ENCODE measurements at places on chromosomes 4 and X.
A peak's percentile ranks its signal among the peaks of the same experiment; 100 is the strongest.

GRCh38 chrX:12970691-12971202, 4.2 kb upstream of the TMSB4X start:
- peak; percentile 75 for DNase-seq

DNA sequence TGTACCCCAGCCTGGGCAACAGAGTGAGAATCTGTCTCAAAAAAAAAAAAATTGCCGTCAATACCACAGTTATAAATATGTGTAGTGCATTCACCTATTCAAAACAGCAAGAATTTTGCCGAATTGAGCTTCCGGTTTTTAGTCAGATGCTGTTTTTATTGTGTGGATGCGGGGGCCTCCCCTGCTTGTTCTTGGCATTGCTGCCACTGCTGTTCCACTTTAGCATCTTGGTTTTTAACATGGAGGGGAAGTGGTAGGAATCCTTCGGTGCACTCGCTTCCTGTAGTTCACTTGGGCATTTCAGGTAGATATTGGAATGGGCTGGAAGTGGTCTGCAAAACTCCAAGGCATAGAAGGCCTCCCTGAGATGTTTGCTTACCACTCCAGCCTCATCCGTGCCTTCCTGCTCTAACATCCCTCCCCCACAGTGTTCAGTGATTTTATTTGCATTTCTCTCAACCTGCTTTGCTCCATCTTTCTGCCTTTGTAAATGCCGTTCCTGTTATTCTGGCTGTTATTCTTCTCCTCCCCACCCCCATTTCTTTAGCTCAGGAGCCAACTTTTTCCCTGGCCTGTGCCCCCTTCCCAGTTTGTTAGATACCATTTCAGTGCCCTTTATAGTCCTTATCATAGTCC, 25.5 kb downstream of the MOB1B start:
- no peak for DNase-seq

GRCh38 chrX:39133971-39134370, 332.7 kb downstream of the MID1IP1 start:
- peak; percentile 40 for DNase-seq

- DNase-seq: no peak
These were observed 8.0 kb upstream of the MSL3 start for GRCh38 chrX:11750046-11750445.

- DNase-seq: no peak
These were observed 1.7 kb downstream of the EIF1AX start for GRCh38 chrX:20139966-20140365.

GRCh38 chr4:80393246-80393969, 57.9 kb downstream of the CFAP299 start:
- DNase-seq: no peak

- no peak for DNase-seq
These were observed 961 bp upstream of the NOCT start for GRCh38 chr4:139014371-139015268.

GRCh38 chr4:151702256-151702655, 58.6 kb downstream of the GATB start:
- DNase-seq: no peak

GRCh38 chrX:144681501-144681900, 565.8 kb upstream of the SPANXN1 start:
- DNase-seq: no peak

GRCh38 chr4:100633269-100633668, 115.4 kb upstream of the EMCN start:
- no peak for DNase-seq

DNA sequence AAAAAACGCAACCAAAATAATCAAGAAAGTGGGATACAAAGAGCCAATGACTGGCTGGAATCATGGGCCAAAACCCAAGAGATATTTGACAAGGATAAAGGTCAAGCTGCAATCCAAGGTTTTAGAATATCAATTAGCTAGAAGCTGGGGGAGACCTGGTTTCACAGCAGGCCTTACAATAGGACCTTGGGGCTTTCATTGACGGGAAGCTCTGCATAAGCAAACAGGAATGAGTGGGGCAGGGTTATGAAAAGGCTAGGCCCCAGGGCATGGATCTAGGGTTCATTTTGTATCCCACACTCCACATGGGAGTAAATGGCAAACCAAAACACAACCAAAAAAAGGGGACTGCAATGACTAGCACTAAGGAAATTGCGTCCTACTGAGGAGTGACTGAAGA, 215.3 kb downstream of the HS6ST2 start:
- no peak for DNase-seq

DNA sequence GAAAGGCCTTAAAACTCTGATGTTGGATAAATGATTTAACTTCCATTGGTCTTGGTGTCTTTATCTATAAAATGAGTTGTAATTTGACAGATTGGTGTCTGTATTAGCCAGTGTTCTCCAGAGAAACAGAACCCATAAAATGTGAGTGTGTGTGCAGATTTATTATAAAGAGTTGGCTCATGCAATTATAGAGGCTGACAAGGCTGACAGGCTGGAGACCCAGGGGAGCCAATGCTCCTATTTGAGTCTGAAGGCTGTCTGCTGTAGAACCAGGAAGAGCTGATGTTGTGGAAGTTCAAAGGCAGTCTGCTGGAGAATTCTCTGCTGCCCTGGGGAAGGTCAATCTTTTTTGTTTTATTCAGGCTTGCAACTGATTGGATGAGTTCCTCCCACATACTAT, 131.7 kb downstream of the SLC4A4 start:
- no peak for DNase-seq

DNA sequence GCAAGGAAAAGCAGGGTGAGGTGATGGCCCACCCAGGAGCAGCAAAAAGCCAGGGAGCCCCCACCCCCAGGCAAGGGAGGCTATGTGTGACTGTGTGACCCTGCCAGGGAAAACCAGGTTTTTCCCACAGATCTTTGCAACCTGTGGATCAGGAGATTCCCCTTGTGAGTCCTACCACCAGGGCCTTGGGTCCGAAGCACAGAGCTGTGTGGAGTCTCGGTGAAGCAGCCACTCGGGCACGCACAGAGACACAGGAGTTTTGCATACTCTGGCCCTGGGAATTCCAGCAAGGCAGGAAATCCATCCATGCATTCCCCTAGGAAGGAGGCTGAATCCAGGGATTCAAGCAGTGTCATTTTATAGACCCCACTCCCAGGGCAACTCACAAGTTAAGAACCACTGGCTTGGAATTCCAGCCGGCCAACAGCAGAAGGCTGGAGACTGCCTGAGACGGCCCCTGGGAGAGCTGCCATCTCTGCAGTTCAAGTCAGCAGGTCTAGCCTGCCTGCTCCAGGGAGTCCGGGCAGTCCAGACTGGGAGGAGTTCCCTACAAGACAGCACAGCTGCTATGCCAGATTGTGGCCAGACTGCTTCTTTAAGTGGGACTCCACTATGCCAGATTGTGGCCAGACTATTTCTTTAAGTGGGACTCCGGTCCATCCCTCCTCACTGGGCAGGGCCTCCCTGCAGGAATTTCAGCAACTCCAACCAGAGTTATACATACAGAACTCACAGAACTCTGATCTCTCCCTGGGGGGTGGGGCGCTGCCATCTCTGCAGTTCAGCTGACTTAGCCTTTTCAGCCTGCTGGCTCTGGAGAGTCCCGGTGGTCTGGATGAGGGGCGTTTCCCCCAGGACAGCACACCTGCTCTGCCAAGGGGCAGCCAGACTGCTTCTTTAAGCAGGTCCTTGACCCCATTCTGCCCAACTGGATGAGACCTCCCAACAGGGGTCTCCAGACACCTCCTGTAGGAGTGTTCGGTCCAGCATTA, 85.1 kb upstream of the ADAD1 start:
- no peak for DNase-seq

- DNase-seq: no peak
These were observed 1640.9 kb upstream of the PCDH7 start for GRCh38 chr4:29079260-29079659.

GRCh38 chr4:95272036-95272435, 276.7 kb downstream of the UNC5C start:
- DNase-seq: no peak

- no peak for DNase-seq
These were observed 16.1 kb downstream of the ADRA2C start for GRCh38 chr4:3781997-3782930.

DNA sequence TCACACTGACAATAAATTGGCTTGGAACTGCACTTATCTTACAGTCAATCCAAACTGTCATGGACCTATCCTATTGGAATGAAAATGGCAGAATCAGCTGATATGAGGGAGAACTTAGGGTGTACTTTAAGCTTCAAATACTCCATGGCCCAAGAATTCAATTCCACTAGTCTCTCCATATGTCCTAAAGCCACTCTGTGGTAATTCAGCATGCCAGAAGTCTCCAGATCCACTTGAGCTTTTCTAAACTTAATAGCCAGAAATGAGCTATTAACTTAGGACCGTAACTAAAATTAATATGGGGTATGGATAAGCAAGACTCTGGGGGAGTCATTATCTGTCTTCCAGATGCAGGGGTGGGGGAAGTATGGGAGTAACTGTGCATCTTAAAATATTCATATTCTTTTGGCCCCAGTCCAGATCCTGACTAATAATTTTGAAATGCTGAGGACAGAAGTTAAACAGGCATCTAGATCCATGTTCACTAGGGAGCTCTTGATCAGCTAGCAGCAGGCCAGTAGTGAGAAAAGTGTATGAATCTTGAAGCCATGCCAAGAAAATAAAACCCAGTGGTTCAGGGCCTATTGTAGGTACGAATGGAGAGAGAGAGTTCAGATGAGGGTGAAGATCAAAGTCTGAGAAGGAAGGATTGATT, 167.6 kb downstream of the DKK2 start:
- DNase-seq: no peak

DNA sequence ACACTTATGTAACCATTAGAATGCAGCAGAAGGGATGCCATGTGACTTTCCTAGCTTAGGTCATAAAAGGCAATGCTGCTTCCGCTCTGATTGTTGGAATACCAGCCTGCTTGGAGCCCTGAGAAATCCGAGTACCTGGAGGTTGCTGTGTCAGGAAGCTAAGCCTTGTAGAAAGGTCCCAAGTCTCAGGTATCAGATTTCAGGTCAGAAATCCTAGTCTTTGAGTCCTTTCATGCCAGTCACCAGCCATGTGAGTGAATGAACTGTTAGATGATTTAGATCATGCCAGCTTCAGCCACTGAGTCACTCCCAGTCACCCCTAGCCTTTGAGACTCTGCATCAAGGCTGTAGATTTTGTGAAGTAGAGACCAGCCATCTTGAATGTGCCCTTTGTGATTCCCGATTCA, 23.5 kb downstream of the RAP1GDS1 start:
- DNase-seq: no peak

- DNase-seq: no peak
These were observed 70.7 kb upstream of the SLC4A4 start for GRCh38 chr4:71268166-71268565.

GRCh38 chr4:113293043-113293560, 243.6 kb downstream of the ANK2 start:
- no peak for DNase-seq

DNA sequence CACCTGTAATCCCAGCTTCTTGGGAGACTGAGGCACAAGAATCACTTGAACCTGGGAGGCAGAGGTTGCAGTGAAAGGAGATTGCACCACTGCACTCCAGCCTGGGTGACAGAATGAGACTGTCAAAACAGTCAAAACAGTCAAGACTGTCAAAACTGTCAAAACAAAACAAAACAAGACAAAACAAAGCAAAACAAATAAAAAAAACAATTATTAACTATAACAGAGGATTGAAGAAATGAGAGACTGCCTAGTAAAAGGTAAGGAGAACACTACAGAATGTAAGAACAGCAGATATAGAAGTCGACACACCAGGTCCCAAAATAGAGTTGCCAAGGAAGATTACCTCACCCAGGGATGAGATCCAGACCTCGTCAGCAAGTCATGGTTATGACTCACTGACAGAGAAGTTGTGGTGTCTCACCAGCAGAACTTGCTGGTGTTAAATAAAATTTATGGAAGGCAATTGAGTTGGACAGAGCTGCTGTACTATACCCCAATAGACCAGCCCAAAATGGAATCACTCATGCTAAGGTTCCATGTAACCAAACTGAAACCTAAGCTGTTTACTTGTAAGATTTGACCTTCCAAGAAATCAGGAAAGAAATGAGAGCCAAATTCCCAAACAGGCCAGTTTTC, 32.1 kb upstream of the GK start:
- no peak for DNase-seq

DNA sequence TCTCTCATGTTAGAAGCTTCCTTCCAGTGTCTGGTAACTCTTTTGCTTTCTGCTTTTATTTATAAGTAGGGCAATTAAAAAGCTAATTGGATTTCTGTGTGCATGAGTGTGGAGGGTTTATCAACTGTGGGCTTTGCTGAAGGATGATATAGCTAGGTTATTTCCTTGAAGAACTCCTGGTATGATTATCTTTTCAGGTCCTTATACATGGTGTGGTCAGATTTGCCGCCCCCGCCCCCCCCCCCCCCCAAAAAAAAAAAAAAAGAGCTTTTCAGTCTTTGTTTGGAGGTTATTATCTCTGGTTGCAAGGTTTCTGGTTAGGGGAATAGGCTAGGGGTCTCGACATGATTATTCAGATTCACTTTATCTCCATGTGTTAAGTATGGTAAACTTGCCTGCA, 35.9 kb downstream of the MOB1B start:
- no peak for DNase-seq

DNA sequence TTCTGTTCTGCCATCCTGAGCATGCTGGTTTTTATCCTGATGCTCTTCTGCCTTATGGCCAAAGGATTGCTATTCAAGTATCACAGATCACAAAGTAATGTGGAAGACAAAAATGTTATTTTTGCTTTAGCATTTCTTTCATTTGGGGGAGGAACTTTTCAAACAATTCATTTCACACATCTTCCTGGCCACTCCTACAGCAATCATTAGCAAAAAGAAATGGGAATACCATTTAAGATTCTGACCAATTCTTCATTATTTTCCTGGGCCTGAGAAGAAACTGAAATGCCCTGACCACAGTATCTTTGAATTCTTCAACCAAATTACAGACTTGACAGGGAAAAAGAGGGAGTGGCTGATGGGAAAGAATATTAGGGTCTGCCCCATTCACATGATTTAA, 38.0 kb upstream of the GRID2 start:
- DNase-seq: no peak

DNA sequence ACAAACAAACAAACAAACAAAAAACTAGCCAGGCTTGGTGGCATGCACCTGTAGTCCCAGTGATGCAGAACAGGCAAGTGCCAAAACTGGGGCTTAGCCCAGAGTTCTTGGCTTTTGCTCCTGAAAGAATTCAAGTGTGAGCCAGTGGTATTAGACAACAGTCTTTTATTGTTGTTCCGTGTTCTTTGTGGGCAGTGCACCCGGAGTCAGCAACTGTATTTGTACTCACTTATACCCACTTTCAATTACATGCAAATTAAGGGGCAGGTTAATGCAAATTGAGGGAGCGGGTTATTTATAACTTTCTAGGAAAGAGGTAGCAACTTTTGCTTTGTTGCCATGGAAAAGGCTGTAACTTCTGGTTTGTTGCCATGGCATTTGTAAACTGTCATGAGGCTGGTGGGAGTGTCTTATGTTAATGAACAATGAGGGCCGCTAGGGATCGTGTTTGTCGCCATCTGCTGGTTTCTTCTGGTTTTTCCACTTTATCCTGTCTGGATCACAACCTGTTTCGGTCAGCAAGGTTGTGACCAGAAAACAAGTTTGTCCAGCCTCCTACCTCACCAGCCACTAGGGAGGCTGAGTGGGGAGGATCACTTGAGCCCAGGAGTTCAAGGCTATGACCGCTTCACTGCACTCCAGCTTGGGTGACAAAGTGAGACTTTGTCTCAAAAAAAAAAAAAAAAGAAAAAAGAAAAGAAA, 88.8 kb upstream of the ESX1 start:
- DNase-seq: peak; percentile 41

GRCh38 chr4:123631786-123632692, 235.4 kb downstream of the SPRY1 start:
- no peak for DNase-seq
